ENCODE measurements at places on chromosomes 7 and 10. TPM values are rescaled to one million over a fixed set of nuclear protein-coding genes. Genes with fewer than 3 reads are reported as not detected.

DNA sequence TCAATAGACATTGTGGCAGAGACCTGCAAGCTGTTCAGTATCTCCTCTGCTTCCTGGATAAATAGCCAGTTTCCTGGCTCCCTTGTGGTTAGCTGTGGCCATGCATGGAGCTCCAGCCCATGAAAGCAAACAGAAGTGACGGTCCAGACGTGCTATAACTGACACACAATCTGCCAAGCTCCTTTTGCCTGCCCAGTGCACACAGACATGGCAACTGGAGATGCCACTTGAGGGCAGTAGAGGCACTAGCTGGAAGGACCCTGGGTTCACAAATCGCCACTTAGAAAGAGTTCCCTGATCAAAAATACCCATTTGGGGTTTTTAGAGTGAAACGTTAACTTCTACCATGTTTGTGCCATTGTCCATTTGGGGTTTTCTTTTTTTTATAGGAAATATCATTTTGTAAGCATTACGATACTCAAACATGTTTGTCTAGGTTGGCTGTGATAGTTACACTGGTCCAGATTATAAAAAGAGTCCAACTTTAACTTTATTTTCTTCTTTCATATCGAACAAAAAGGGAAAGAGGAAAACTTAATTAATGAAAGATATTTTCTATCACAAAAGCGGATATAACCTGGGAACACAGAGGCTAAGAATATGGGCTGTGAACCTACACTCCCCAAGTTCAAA is 31.3 kb downstream of the KIN start:
- DNase-seq = no peak

GRCh38 chr10:96124230-96125141 is 5.6 kb upstream of the ZNF518A start:
- DNase-seq = no peak

DNA sequence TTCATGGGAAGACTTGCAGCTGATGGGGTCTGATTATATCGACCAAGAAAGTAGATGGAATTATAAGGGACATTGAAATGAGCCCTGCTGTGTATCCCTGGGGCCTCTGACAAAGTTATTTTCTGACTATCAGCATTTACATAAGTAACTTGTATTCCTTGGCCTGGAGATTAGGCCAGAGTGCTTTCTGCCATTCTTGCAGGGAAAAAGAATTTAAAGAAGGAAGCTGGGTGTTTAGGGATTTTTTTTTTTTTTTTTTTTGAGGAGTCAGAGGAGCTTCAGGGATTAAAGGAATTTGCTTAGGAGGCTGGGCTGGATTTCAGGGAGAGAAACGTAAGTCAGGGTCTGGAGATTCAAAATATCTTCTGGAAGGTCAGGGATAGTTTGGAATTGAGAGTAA is 4.6 kb downstream of the SPAM1 start:
- DNase-seq = no peak

DNA sequence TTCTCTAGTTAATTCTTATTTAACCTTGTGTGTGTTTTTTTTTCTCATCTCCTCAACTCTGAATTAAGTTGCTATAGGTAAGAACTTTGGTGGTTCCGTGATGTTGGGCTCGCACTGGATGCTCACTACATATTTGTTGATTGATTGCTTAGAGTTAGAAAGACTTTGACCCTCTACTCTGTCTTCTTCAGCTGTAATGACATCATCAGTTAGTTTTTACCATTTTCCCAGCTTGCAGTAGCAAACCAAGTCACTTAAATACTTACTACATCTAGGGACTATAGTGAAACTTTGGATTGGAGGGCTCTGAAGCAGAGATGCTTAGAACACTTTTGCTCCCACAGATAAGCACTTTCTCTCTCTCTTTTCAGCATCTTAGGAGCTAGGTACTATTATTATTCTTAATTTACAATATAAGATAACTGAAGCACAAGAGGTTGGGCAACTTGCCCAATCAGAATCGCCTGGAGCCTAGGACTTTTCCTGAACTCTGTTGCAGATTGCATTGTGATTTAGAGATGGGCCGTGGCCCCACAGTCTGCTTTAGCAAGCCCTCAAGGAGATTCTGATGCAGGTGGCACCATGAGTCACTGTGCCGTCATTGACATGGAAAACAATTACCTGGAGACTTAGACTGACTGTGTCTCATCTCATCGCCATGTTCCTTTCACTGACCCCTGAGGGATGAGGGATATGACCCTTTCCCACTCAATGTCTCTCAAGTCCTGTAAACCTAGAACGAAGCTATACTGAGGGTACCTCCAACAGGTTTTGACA is 471.9 kb upstream of the PODXL start:
- no peak for DNase-seq

DNA sequence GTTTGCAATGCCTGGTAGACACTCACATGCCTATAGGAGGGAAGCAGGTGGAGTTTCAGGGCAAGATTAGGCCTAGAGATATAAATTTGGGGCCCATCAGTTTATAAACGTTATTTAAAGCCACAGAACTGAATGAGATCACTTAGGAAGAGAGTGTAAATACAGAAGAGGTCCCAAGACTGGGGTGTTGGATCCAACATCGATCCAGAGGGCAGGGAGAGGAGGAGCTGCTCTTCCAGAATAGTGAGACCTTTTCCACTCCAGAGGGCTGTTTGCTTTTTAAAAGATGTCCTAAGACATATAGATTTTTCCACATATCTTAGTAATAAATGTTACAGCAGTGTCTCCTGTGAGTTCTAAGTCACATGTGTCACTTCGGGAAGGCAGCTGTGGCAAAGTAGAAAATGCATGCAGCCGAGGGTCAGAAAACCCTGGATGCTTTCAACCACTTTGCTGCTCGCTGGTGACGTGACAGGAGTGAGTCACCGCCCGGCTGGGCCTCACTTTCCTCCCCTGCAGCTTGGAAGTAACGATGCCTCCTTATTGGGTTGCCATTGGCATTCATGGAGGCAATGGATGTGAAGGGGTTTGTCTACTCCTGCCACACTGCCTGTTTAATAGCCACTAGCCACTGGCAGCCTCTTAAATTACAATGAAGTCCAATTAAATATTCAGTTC is 95.4 kb downstream of the TRIL start:
- no peak for DNase-seq

DNA sequence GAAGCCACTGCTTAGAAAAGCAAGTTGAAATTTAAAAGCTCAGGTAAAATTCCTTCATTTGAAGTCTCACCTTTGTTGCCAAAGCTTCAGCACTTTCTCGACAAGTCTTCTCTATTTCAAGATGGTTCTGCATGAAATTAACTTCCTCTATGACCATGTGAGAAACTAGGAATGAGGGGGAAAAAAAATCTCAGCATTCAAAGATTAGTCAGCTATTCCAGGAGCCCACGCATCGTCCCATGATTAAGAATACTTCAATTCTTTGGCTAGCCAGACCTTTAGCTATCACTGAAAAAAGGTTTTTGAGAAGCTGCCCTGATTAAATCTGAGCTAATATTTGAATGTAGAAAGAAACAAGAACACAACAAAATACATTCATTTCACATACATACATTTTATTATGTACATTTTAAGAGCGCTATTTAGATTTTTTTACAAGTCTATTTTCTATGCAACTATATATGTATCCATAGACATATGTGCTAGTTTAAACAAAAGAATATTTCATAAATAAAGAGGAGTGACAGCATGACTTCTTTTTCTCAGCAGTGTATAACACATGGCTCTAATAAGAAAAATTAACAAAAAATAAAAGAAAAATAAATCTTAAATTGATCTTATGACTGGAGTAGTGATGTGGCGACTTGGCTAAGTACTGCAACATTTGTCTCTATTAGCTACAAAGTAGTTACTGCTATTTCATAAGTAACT is 44.8 kb downstream of the SHTN1 start:
- DNase-seq = no peak

DNA sequence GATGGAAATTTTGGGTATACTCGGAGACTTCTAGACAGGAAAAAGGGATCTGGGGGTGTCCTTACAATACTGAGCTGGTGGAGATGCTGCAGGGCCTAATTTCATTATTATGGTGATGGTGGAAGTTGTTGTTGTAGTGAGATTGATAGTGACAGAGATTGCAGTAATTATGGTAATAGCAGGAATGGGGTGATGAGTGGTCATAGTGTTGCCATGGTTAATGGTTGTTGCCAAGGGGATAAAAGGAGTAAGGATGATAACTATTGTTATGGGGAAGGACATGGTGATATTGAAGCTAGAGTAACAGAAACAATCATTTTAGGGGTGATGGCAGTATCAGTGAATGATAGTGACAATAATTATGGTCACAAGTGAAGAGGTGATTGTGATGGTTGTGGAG is 27.1 kb upstream of the LBX1 start:
- no peak for DNase-seq

GRCh38 chr10:112802411-112803022 is 147.5 kb upstream of the TCF7L2 start:
- no peak for DNase-seq

GRCh38 chr10:26441491-26442214 is 3.5 kb downstream of the APBB1IP start:
- DNase-seq = no peak

DNA sequence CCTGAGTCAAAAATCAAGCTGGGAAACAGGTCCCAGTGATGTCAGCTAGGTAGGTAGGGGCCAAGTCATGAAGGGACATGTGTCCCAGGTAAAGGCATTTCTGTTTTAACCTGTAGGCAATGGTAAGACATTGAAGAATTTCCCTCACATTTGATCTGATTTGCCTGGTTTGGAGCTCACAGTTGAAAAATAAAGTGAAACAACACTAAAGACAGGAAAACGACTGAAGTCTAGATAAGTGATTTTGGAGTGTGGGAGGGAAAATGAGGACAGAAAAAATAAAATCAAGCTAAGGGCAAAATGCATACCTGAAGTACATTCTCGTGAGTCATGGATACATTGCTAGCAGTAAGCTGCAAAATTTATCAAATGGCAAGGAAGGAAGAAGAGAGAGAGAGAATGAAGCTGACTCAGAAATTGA is 169.9 kb downstream of the SKIDA1 start:
- DNase-seq = no peak

DNA sequence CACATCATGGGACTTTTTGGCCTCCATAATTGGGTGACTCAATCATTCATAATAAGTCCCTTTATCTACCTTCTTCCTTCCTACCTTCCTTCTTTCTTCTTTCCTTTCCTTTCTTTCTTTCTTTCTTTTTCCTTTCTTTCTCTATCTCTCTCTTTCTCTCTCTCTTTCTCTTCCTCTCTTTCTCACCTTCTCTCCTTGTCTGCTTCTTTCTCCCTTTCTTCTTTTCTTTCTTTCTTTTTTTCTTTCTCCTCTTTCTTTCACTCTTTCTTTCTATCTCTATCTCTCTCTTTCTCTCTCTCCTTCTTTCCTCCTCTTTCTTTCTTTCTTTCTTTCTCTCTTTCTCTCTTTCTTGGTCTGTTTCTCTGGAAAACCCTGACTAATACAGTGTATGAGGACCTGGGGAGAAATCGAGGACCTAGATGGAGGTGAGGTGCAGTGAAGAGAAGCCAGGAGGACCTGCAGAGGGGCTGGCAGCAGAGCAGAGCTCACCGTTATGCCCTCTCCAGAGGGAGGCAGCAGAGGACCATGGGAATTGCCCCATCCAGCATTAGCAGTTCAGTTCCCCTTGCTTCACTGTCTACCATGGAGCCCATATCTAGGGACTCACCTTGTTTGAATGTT is 52.7 kb upstream of the BTRC start:
- DNase-seq = no peak

DNA sequence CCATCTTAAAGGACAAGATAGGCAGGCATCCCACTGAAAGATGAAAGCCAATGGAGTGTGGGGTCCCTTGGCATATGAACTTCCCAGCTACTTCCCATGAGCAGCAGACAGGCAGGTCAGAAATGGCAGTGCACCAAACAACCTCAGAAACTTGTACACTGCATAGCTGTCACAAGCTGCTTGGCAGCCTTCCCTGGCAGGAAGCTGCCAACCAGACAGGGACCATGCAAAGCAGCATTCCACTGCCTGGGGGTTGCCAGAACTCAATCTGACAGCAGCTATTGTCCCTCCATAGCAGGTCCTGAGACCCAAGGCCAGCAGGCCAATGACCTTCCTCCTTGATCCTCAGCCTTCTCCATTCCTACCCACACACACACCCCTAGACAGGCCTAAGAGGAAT is 139.5 kb downstream of the PLCE1 start:
- no peak for DNase-seq

DNA sequence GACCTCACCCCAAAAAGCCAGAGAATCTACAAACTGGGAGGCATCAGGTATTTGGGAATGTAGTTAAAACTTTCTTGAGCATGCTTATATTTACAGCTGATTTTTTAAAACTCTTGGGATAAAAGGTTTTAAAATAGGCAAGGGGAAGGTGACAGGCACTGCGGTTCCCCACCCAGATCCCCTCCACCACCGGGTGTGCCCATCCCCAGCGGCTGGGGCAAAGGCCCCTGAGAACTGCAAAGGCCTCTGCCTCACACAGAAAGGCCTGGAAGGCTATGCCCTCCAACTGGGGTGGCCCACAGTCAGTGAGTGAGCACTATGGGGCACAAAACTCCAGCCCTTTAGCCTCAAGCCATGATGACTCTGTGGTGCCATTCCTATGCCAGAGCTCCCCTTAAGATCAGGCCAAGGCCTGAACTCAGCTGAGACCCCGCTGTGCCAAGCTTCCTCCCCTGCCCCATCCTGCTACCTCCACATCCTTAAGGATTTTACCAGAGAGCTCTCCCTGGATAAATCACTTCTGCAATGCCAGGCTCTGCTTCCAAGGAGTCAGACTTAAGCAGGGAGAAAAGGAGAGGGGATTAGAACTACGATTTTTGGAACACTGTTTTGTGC is 299.1 kb downstream of the GRID1 start:
- no peak for DNase-seq

DNA sequence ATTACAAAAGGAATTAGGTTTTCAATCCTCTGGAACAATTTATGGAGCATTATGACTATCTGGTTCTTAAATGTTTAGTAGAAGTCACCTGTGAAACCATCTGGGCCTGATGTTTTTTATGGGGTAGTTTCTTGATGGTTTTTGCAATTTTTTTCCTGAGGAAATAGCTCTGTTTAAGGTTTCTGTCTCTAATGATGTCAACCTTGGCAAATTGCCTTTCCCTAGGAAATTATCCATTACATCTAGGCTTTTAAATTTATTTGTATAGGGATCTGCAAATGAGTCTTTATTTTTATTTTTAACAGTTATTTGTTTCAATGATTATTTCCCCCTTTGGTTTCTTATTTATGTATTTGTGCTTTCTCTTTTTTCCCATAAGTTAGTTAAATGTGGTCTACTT is 222.8 kb downstream of the GALNT17 start:
- DNase-seq = no peak

GRCh38 chr10:70785190-70785589 is at the start of gene TBATA:
TBATA (minus strand) TSS chr10:70785377; CDS start chr10:70783379, 1,998 bp downstream.
- DNase-seq = no peak

The KIF20B gene
- 10.9 TPM for total RNA-seq

The TAS2R3 gene
- 3.6 TPM for total RNA-seq

The GARIN1A gene
- 0.30 TPM for total RNA-seq

The PON1 gene
- total RNA-seq = 0.10 TPM

The MOGAT3 gene
- total RNA-seq = not detected

The BEND7 gene
- 6.9 TPM for total RNA-seq

The MAGI2 gene
- 6.9 TPM for total RNA-seq

The AGR2 gene
- 21.7 TPM for total RNA-seq
